Liver (tissue), 10 donors: ENCODE measurements at places on chromosomes 12 and 14.

DNA sequence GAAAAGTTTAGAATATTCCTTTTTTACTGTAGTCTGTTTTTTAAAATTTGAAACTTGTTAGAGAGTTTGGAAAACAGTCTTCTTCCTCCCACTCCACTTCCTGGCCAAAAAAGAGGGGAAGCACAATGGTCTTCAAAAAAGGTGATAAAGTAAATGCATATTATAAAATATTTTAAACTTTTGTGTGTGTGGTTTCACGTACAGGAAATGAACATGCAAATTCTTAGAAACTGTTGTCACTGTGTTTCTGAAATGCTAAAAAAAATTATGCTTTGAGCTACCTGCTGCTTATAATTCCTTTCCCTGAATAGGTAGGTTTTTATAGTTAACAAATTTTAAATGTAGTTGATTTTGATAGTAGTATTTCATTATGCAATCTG, 2.9 kb downstream of the FGFR1OP2 start:
- DNase-seq: no peak

GRCh38 chr12:22228022-22228875, 106.3 kb downstream of the ST8SIA1 start:
- no peak for DNase-seq

GRCh38 chr12:118183711-118184110, 47.8 kb downstream of the PEBP1 start:
- DNase-seq: no peak

DNA sequence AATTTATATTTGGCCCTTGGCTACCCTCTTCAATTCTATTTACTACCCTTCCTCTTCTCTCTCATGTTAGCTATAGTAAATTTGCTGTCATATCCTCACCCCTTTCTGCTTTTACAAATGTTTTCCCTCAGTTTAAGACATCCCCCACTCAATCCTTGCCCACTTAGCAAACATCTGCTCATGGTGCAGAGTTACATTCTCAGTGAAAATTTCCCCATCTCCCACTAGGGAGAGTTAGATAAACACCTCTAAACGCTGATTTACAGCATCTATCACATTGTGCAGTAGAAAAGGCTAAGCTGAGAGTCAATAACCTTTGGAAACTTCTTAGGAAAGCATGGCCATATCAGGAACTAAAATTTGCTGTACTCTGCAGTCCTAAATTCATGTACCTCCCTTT, 69.0 kb downstream of the DENND5B start:
- DNase-seq: no peak

DNA sequence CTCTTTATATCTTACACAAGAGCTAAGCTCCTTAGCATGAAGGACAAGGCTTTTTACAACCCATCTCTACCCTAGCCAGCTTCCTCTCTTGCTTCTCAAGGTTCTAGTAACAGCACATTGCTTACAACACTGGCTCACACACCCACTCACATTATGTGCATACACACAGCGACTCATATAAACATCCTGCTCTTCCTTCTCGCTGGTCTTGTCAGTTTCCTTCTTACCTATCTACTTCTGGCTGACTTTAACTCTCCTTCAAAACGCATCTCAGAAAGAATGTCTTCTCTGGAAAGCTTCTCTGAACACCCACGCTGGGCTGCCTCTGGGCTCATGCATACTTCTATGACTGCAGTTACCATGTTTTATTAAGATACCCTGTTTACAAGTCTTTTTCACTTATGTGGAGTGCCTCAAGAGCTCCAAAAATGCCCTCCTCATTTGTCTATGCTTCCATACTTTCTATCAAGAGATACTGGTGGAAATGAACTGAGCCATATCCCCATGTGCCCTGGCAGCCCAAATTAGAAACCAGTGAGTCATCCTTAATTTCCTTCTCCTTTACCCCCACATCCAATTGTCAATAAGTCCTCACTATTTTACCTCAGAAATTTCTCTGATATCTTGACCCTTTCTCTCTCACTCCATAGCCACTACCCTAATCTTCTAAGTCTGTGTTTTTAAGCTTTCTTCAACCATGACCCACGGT, 126.9 kb upstream of the KRAS start:
- no peak for DNase-seq

- DNase-seq: no peak
Observed at GRCh38 chr14:65261946-65262345, 150.6 kb upstream of the FUT8 start.

GRCh38 chr12:5094551-5094950, 50.9 kb downstream of the KCNA5 start:
- DNase-seq: no peak

DNA sequence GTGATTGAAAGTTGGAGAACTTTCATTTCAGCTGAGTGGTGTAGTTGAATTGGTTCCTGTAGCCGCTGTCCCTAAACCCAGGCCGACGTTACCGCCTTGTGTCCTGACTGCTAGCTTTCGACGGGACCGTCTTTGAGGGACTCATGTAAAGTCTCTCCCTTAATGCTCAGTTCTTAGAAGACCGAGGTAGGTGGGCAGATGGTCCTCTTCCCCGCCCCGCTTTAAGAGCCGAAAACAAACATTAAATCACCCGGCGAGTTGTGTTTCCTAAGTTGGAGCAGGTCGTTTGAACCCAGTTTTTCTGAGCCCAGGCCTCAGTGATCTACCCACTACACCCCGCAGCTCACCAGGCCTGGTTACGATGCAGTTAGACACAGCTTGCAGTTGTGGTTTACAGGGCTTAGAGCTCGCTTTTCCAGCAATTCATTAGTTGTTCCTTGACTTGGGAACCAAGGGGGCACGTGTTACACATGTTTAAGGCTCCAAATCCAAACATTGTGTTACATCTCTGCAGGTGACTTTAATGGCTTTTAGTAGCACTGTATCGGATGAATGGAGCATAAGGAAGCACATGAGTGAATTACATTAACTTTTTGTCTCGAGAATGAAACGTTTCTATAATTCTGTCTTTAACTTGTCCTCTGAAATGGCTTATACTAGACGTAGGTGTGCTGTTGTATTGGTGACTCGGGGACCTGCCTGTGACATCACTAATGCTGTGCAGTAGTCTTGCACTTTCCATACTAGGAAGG, 790 bp downstream of the NEDD1 start:
- DNase-seq: peak; percentile 49

DNA sequence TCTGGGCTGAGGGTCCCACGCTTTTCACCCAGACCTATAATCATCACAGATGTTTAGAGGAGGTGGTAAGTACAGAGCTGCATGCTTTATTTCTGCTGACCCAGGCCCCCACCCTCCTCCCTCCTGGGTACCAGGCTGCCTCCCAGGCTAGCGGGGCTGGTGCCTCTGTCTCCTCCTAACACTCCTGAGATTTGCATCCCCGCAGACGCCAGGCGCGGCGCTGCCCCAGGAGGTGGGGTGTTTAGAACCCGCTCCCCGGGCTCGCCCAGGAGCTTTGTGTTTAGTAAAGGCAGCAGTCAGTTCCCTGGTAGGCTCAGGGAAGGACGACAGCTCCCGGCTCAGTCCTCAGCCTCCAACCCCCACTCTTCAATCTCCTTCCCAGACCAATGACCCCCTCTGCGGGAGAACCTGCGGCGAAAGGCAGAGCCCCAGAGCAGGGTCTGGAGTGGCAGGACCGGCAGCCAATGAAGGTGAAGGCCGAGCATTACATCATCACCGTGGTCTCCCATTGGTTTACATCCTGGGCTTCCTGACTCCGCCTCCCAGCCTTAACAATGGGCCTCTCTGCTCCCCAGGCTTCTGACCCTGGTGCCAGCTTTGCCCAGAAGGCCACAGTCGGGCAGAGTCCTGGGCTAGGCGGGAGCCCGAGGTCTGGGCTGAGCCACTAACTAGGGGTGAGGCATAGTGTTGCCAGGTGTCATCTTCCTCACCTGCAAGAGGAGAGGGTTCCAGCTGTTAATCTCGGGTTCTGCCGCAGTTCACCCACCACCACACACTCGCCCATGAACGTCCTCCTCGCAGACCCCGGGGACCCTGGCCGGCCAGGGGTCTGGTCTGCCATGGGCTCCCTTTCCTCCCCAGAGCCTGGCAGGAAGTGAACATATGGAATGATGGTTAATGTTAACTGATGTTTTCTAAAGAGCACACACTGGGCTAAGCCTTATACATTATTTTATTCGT, 57.5 kb downstream of the CALM1 start:
- peak; percentile 58 for DNase-seq

DNA sequence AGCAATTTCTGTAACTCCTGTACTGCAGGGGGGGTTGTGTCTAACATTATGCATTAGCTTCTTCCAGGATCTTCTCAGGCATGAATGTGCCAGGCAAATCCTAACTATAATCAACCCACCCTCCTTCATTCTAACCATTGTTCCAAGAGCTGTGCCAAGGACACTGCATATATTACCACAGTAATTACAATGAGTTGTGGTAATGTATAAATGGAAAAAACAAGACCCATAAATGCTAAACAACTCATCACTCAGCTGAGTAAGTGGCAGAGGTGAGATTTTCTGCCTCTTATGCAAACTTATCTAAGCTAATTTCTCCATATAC, 80.6 kb downstream of the PRKD1 start:
- DNase-seq: no peak

DNA sequence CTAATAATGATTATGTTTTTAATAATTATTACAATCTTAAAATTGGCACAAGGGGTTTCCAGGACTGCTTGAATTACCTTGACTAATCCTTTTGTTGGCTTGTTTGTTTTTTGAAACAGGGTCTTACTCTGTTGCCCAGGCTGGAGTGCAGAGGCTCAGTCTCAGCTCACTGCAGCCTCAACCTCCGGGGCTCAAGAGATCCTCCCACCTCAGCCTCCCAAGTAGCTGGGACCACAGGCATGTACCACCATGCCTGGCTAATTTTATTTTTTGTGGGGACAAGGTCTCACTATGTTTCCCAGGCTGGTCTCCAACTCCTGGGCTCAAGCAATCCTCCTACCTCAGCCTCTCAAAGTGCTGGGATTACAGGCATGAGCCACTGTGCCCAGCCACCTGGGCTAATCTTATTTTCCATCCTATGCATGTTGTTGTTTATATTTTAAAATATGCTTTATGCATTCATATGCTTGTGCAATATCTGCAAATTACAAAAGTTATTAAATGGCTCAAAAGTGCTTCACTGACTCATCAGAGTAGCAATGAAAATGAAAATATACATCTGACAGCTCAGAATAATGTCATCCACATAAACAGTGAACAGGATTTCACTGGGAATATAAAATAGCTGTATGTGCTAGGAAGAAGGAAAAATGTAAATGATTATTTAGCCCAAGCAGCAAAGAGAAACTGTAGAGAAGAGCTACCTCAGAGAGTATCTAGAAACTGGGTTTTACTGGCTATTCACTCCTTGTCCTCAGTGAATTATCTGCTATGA, 24.8 kb upstream of the PLEKHG6 start:
- DNase-seq: no peak

DNA sequence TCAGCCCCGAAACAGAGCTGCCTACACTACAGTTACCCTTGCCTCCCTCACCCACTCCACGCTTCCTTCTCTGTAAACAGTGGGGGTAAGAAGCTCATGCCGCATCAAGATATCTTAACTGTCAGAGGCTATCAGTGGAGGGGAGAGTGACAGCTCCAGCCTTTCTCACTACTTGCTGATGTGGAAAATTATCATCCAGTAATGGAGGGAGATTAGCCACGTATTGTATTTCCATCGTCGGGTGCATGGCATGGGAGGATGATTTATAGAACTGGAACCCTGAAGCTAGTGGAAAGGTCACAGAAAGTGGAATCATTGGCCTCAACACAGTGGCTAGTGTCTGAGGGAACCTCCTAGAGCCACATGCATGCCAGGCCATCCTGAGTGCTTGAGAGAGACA, 270.9 kb upstream of the FKBP4 start:
- no peak for DNase-seq

DNA sequence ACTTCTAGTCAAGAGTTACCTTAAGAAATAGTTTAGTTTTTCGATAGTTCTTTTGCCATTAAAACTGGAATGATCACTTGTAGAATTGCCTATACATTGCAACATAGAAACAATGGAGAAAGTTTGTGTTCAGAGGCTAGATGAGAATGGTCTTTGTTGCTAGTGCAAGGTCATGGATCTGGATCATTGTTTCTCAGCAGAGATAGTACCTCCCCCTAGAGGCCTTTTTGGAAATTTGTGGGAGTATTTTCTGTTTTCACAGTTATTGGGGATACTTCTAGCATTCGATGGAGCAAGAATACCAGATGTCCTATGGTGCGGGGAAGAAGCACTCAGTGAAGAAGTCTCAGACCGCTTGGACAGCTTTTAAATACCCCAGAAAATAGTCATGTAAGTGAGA, 138.8 kb upstream of the HMGA2 start:
- DNase-seq: no peak

GRCh38 chr12:38053113-38053512, 263.5 kb upstream of the ALG10B start:
- no peak for DNase-seq

DNA sequence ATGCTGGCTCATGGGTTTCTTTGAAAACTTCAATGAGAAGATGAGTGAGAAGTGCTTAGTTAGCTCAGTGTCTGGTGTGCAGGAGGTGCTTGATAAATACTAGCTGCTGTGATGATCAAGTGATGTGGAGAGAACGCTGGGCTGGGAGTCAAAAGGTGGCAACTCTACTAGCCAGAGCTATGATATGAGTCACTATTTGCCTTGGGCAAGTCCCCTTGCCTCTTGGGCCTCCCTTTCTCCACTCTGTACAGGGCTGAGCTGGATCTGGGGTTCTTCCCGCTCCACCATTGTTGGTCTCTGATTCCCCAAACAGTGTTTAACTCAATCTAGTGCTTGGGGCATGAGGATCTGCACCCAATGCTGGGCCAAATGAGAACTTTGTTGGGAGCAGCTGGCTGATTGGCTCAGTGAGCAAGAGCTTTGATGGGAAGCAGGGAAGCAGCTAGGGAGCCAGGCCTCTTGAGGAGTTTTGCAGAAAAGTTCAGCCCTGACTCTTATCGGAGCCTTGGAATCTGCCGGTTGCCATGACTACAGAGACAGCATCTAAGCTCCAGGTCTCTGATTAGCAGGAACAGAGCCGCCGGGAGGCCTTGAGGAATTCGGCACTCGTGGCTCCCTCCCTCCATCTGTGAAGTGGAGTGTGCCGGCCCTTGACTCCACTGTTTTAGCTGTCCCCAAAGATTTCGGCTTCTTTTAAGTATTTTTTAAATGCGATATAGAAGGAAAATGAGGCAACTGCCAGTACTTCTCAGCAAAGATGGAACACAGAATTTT, 82.1 kb upstream of the HSPB8 start:
- no peak for DNase-seq

DNA sequence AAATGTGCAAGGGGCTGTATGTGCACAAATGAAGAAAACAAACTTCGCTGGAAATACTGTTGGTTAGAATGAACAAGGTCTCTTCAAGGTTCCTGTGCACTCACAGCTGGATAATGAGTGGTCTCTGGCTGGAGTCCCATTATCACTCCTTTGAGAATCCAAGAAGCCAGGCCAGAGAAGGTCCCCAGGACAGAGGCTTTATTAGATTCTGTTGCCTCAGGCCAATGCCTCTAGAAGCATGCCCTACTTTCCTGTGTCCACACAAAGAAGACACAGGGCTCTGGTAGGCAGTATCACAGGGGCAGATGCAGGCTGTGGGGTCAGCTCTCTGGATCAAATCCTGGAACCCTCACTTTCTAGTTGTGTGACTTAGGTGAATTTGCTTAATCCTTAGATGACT, 384.7 kb downstream of the GRIN2B start:
- DNase-seq: no peak

- no peak for DNase-seq
Observed at GRCh38 chr14:90416720-90417119, 19.9 kb downstream of the CALM1 start.
